Aortic smooth muscle cell (primary cell): ENCODE measurements at places on chromosomes 7 and 10. TPM values are rescaled to one million over a fixed set of nuclear protein-coding genes. Genes with fewer than 3 reads are reported as not detected.

Gene HMX3
- total RNA-seq = not detected in 2 replicates

Gene TEX36
- not detected in 2 replicates for total RNA-seq

Gene GPC2
- 0.40 and 0.99 TPM in 2 replicates for total RNA-seq

Gene FLNC
- 104 and 110 TPM in 2 replicates for total RNA-seq

Gene MBLAC1
- 2.5 and 3.2 TPM in 2 replicates for total RNA-seq

Gene IDI2
- total RNA-seq = not detected in 2 replicates

Gene ELOVL3
- 0.26 TPM in 1 of 2 replicates, not detected in the other for total RNA-seq

Gene AUTS2
- total RNA-seq = 2.4 and 4.6 TPM in 2 replicates

Gene CLCN1
- total RNA-seq = not detected in 2 replicates

Gene TMEM196
- not detected in 2 replicates for total RNA-seq

Gene CYP3A7
- total RNA-seq = not detected in 2 replicates
